ENCODE measurements at places on chromosomes 2 and 18. TPM values are rescaled to one million over a fixed set of nuclear protein-coding genes. Genes with fewer than 3 reads are reported as not detected.

ZDBF2 gene
- total RNA-seq, result 15.4 TPM

UGT1A10 gene
- not detected for total RNA-seq

CNDP1 gene
- 0.13 TPM for total RNA-seq

OTOS gene
- not detected for total RNA-seq

ABCG5 gene
- total RNA-seq, result not detected

SP5 gene
- 5.0 TPM for total RNA-seq

TUBA4B gene
- 0.04 TPM for total RNA-seq

MRPS9 gene
- total RNA-seq, result 31.0 TPM

YPEL5 gene
- 33.4 TPM for total RNA-seq

PFN4 gene
- total RNA-seq, result 1.8 TPM

GNAL gene
- total RNA-seq, result 1.7 TPM

ACTG2 gene
- 1.3 TPM for total RNA-seq

SPATS2L gene
- 144 TPM for total RNA-seq

HOXD9 gene
- 0.75 TPM for total RNA-seq

GKN2 gene
- total RNA-seq, result not detected

UPP2 gene
- total RNA-seq, result not detected

SP140 gene
- total RNA-seq, result 0.22 TPM

PKDCC gene
- 147 TPM for total RNA-seq

TMEFF2 gene
- total RNA-seq, result 7.7 TPM

AMER3 gene
- total RNA-seq, result 0.09 TPM

HOXD4 gene
- 2.2 TPM for total RNA-seq

RTP5 gene
- not detected for total RNA-seq

KCNS3 gene
- 6.6 TPM for total RNA-seq

MROH2A gene
- not detected for total RNA-seq

NR4A2 gene
- total RNA-seq, result 1.0 TPM

BARD1 gene
- 36.9 TPM for total RNA-seq

ZAP70 gene
- total RNA-seq, result 3.2 TPM

FOXD4L1 gene
- total RNA-seq, result 0.13 TPM

SERTAD2 gene
- 11.0 TPM for total RNA-seq

MFF gene
- total RNA-seq, result 65.0 TPM

ZNF532 gene
- total RNA-seq, result 46.2 TPM

ERICH2 gene
- 0.35 TPM for total RNA-seq

CD8B gene
- total RNA-seq, result 0.31 TPM

TLX2 gene
- not detected for total RNA-seq

RAB11FIP5 gene
- total RNA-seq, result 11.0 TPM

MYL1 gene
- 10,096 TPM for total RNA-seq

ITSN2 gene
- total RNA-seq, result 18.3 TPM

MAP3K19 gene
- not detected for total RNA-seq

NTSR2 gene
- not detected for total RNA-seq

PLA2R1 gene
- total RNA-seq, result 3.8 TPM

LRRC30 gene
- 6.5 TPM for total RNA-seq

MTIF2 gene
- 22.0 TPM for total RNA-seq

LYPD6 gene
- 2.0 TPM for total RNA-seq

CCDC150 gene
- 4.6 TPM for total RNA-seq

M1AP gene
- total RNA-seq, result 0.18 TPM

ALK gene
- 0.04 TPM for total RNA-seq

NIF3L1 gene
- 20.6 TPM for total RNA-seq
